ENCODE measurements at places on chromosomes 7 and 10. TPM values are rescaled to one million over a fixed set of nuclear protein-coding genes. Genes with fewer than 3 reads are reported as not detected.

DNA sequence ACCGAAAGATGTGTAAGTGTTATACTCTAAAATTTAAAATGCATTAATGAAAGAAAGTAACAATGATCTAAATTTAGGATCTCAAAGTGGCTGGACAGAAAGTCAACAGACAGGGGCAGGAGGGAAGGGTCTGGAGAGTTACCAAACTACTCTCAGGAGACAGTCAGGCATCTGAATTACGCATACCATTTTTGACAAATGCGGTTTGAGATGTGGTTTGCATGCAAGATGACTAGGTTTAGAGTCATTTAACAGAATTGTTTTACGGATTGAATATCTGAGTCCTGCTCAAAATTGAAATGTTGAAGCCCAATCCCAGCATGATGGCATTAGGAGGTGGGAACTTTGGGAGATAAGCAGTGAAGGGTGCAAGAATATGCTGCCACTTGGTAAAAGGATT is 314.1 kb downstream of the WDR11 start:
- DNase-seq, result no peak

DNA sequence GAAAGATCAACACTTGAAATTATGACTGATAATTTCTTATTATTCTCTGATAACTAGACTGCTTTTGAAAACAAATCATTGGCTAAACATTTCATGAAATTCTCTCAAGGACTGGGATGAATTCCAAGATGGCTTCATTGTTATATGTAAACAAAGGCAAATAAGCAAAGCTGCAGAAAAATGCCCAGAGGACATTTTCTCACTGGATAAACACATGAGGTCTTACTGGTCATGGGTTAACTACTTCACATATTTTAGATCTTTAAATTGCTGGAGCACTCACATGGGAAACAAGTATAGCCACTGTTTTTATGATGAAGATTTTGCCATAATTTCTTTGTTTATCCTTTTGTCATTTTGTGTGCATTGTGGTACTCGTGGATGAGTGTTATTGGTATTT is 239.1 kb downstream of the PHF14 start:
- DNase-seq, result no peak

- no peak for DNase-seq
These were observed 238.1 kb upstream of the AOAH start for GRCh38 chr7:36962367-36962766.

- DNase-seq, result no peak
These were observed 482.0 kb upstream of the MGMT start for GRCh38 chr10:128985036-128985435.

DNA sequence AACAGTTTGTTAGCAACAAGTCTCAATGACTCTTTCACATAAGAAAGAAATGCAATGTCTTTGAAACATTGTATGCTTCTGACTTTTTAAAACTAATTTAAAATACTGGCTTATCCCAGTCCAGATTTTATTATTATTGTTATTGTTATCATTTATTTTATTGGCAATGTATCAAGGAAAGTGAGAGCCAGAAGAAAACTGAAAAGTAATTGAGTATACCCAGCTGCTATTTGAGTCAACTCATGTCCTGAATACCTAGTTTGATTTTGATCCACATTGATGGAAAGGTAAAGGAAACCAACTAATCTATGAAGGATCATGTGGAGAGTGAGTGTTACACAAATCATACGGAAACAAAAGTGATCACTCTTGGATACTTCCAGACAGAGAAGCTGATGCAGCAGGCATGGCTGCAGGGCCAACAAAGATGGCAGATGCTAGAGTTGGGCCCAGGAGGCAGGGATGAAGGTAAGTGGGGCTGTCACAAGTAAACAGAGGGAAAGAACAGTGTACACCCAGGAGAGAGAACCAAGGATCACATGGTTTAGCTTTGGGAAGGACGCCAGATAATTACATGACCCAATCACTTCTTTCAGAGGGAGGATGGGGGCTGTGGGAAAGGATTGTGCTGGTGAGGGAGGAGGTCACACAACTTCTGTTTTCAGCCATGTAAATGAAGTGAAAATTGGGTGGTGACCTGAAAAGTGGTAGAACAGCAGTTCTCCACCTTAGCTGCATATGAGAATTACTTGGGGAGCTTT is 179.2 kb upstream of the NAMPT start:
- no peak for DNase-seq

- peak; percentile 25 for DNase-seq
These were observed 236.0 kb downstream of the MAGI2 start for GRCh38 chr7:79217468-79217867.

DNA sequence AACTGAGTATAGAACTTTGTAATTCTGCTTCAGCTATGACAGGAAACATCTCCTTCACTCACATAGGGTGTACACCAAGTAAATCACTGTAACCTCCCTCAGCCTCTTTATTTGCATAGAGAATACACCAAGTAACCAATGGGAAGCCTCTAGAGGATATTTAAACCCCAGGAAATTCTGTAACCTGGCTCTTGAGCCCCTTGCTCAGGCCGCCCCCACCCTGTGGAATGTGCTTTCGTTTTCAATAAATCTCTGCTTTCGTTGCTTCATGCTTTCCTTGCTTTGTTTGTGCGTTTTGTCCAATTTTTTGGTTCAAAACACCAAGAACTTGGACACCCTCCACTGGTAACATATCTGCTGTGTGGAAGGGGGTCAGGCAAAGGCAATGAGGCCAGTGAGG is 60.2 kb downstream of the CLRN3 start:
- DNase-seq, result no peak

GRCh38 chr10:75450644-75451640 is 19.5 kb downstream of the LRMDA start:
- DNase-seq, result no peak

DNA sequence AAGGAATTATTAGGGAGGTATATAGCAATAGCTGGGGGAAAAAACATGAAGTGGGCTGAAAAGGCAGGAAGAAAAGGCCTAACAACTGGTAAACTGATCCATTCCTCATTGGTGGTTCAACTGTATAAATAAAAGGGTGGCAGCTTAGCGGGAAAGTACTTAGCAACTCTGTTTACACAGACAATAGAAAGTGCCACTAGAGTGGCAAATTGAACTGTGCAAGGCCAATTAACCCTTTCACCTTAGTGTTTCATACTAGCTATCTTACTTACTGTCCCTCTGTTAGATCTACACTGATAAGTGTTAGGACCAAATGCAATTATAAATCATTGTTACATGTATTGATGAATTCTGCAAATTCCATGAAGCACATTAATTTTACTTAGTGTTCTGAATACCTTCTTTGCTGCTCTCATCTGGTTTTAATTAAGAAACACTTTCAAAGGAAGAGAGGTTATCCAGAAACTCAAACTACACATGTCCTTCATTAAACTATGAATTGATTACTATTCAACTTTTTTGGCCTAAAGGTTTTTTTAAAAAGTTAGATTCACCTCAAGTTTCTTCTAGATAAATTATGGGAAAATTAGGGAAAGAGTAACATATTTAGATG is 28.0 kb downstream of the DNAJC1 start:
- DNase-seq, result no peak

DNA sequence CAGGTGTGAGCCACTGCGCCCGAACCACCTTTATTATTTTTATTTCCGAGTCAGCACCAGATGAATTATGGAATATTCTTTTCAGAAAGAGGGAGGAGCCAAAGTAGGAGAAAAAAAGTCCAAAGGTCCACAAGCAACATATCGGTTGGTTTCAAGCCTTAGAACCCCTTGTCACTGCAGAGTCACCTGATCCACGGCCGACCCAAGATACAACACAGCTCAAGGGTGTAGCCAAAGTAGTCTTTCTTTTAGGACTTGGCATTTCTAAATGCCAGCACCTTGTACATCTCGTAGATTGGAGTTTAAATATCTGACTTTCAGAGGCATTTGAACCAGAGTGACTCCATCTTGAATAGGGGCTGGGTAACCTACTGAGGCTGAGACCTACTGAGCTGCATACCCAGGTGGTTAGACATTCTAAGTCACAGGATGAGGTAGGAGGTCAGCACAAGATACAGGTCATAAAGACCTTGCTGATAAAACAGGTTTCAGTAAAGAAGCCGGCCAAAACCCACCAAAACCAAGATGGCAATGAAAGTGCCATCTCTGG is 113.9 kb upstream of the ANLN start:
- no peak for DNase-seq

GRCh38 chr7:107609811-107610261 is 29.8 kb downstream of the BCAP29 start:
- peak; percentile 50 for DNase-seq

GRCh38 chr10:14623931-14624330 is 150.8 kb downstream of the FAM107B start:
- no peak for DNase-seq

DNA sequence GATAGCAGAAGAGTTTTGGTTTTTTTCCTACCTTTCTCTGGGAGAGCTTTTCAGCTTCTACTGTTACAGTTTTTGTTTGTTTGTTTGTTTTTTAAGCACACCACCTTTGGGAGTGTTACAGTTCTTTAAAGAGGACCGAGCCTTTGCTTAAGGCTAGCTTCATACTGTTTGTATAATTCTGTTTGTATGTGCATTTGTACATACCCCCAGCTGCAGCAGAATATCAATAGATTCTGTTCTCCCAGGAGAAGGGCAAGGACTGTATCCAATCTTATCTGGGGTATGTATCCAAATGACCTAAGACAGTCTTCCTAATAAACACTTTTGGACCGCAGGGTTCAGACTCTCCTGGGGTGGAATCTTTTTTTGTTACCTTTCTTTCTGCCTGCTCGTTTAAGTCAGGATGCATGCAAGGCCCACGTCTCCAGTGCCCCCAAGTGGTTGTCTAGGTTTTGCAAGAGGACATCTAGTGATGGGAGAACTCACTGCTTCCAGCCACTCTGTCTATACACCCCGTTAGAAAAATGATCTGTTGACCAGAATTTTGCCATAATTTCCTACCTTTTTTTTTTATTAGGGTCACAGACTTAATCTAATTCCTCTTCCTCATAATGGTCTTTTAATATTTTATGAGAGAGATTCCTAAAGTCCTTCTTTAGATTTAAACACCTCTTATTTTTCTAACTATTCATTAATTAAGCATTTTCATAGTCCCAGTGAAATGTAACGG is 23.9 kb downstream of the NRF1 start:
- DNase-seq, result peak; percentile 83

DNA sequence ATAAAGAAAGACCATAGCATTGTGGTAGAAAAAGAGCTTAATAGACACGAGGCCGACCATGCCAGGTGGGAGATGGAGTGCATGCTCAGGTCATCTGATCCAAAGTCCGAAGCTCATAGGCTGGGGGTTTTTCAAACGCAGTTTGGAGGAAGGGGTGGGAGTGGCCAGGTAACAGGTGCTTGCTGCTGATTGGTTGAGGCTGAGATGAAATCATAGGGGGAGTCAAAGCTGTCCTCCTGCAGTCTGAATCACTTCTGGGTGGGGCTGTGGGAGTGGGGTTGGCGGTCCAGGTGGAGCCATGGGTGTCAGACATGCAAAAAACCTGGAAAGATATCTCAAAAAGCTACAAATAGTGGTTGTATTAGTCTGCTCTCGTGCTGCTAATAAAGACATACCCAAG is 2.8 kb upstream of the ERCC6 start:
- no peak for DNase-seq

DNA sequence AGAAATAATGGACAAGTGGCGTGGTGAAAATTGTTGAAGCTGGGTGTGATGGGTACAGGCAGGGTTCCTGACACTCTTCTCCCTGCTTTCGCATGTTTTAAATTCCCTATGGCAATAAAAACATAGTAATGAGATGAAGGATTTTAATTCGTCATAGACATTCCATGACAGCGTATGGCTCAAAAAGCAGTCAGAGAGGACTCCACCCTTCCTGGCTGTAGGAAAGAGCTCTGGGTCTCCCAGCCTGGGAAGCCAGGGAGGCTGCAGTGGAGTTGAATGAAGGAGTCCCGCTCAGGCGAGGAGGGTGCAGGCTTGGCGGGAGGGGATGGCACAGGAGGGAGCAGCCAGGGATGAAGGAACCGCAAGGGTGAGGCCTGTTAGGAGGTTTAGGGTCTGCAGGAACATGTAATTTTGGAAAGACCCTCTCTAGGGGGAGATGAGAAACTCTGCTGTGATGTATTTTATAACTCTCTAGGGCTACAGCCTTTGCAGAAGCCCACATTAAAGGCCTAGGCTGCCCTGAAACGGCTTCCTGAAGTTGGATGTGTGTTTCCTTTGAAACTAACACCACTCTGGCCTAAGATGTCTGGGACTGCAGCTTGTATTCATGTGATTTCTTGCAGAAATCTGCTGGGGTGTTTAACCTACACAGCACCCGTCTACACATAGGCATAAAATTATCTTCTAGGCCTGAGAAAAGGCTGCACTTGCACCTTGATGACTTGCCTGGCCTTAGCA is 7.6 kb upstream of the LARP4B start:
- peak; percentile 25 for DNase-seq

- DNase-seq, result peak; percentile 66
These were observed 110.8 kb downstream of the REEP3 start for GRCh38 chr10:63631991-63632390.

GRCh38 chr7:101333912-101334311 is 12.3 kb upstream of the IFT22 start:
- no peak for DNase-seq

DNA sequence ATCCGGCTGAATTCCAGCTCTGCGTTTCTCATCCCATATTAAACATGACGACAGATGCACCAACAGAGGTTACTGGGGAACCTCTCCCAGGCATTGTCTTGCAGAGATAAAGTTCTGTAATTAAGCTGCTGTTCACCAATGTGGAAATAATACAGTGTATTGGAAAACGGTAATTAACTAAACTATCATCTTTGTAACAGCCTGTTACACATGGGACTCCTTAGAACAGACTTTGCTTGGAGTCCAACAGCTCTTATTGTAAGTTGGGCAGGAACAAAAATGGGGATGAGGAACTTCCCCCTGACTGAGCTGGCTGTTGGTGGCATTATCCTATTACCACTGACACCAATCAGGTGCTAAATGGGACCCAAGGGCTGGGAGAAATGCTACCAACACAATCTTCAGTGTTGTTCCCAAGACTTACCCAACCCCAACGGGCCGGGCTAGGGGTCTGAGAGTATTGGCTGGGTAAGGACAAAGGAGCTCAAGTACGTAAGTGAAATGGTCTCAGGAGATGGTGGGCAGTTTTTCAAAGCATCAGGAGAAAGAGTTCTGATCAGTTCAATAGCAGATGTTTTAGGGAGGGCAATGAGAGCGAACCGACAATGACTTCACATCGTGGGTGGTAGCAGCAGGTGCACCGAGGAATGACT is 759.4 kb downstream of the GRID1 start:
- no peak for DNase-seq

- DNase-seq, result no peak
These were observed 11.1 kb upstream of the TCF7L2 start for GRCh38 chr10:112938808-112939482.

DNA sequence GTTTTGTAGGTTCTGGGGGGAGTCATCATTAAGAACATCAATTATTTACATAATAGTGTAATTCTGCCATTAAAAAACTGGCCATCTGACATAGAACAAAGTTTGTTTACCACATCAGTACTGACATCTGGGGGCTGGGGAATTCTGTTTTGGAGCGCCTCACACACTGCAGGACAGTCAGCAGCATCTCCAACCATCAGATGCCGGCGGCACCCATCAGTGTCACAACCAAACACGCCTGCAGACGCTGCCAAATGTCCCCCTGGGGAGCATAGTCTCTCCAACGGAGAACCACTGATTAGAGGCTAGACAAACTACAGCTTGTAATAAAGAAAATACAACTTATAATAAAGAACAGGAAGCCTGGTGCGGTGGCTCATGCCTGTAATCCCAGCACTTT is 26.0 kb downstream of the GNA12 start:
- DNase-seq, result no peak

Gene EVX1
- total RNA-seq, result not detected

Gene CTAGE8
- not detected for total RNA-seq

Gene ICA1
- 0.45 TPM for total RNA-seq

Gene YWHAG
- total RNA-seq, result 115 TPM

Gene PILRA
- total RNA-seq, result 0.27 TPM

Gene OR2A12
- not detected for total RNA-seq

Gene NUPR2
- not detected for total RNA-seq

Gene LRMDA
- 3.6 TPM for total RNA-seq

Gene DMBT1
- under 0.01 TPM for total RNA-seq

All from fibroblast of the aortic adventitia (primary cell).